ENCODE measurements at places on chromosomes 16 and 17. TPM values are rescaled to one million over a fixed set of nuclear protein-coding genes. Genes with fewer than 3 reads are reported as not detected.

ETV4 gene
- 0.72 TPM for total RNA-seq

LRRC75A gene
- 1.4 TPM for total RNA-seq

- DNase-seq = peak; percentile 98
Observed at GRCh38 chr17:40179923-40180659, 2.8 kb downstream of the RAPGEFL1 start.

- DNase-seq = peak; percentile 98
Observed at GRCh38 chr17:75832164-75832651, 12.0 kb downstream of the UNC13D start.

DNA sequence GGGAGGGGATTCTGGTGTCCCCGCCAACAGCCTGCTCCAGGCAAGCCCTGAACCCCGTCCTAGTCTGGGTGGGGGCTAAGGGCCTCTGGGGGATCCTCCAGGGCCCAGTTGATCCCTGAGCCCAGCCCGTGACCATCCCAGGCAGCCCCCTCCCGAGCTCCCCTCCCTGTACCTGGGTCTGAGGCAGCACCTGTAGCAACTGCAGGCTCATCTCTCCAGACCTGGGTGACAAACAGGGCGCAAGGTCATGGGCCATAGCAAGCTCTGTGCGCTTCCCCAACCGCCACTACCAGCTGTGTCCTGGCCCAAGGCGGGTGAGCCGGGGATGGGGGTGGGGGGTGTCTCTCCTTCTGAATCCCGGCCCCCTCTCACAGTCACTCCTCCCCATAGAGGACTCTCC, 10.6 kb downstream of the CNGB1 start:
- peak; percentile 45 for DNase-seq

- DNase-seq = no peak
Observed at GRCh38 chr17:14321980-14322776, 21.3 kb downstream of the HS3ST3B1 start.

DNA sequence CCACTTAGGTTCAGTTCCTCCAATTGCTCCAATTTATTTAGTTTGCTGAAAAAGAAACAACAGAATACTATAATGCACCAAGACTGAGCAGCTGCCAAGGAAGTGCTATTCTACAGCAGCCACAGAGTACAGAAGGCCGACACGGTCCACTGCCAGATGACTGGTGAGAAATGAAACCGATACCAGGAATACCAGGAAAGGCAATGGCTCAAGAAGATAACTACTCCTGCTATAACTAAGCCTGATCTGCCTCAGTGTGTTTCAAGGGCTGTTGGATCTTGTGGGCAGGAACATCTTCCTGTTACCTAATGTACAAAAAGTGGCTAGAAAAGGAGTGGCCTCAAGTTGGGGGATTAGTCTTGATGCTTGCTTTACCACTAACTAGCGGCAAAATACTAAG, 32.8 kb downstream of the MARVELD3 start:
- no peak for DNase-seq
